ENCODE measurements at places on chromosomes 3 and 15.

DNA sequence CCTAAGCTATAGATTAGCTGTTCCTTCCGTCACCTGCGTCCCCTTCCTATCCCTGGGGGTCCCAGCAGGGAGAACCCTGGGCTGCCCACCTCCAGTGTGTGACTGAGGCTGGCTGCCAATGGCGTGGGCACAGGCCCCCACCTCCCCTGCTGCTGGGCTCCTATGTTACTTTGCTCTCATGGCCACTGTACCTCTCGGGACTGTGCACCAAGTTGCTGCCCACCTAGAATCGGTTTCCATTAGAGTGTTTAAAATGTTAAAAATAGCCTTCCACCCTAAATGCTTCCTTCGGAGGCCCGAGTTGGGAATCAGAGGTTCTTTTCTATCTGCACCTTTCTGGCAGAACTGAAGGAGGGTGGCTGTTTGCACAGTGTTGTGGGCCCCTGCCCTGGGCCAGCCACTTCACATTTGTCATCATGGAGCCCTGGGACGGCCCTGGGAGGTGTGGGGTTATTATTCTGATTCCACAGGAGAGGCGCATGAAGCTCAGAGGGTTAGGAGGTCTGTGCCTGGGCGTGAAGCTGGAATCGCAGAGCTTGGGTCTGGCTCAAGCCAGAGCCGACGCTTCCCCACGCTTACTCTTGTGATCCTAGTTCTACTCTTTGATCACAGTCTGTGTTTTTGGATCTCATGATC, 29.1 kb downstream of the IRAK2 start:
- DNase-seq: no peak

DNA sequence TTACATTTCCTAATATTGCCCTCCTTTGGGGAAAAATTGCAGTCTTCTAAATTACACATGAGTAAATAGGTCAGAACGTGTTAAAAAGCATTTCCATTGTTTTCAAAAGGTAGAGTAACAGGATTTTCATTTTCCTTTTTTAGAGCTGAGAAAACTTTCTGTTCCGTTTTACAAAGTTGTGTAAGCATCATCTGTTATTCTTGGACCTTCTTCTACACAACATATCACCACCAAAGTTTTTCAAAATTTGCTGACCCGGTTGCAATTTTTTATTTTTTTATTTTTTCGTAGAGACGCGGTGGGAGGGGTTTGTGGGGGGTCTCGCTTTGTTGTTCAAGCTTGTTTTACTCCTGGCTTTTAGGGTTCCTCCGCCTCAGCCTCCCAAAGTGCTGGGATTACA, 1.1 kb downstream of the CCDC39 start:
- no peak for DNase-seq

GRCh38 chr3:35292568-35292967, 346.8 kb upstream of the ARPP21 start:
- no peak for DNase-seq

GRCh38 chr3:43171748-43172147, 65.9 kb upstream of the POMGNT2 start:
- no peak for DNase-seq

GRCh38 chr15:99514306-99514705, 51.5 kb upstream of the MEF2A start:
- no peak for DNase-seq

GRCh38 chr3:36942638-36943248, 2.1 kb downstream of the TRANK1 start:
- DNase-seq: no peak

DNA sequence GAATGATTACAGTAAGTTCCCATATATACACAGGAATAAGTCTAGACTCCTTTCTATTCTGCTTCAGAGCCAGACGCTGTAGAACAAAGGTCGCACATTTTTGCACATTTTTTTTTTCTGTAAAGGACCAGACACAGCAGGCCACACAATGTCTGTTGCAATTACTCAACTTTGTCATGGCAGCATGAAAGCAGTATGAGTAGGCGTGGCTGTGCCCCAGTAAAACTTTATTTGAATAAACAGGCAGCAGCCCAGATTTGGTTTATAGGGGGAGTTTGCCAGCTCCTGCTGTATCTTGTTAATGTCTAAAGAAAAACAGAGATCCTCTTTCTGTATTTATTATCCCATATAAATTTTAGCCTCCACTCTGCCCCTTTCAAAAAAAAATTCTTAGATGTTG, 708.3 kb downstream of the FHIT start:
- no peak for DNase-seq

DNA sequence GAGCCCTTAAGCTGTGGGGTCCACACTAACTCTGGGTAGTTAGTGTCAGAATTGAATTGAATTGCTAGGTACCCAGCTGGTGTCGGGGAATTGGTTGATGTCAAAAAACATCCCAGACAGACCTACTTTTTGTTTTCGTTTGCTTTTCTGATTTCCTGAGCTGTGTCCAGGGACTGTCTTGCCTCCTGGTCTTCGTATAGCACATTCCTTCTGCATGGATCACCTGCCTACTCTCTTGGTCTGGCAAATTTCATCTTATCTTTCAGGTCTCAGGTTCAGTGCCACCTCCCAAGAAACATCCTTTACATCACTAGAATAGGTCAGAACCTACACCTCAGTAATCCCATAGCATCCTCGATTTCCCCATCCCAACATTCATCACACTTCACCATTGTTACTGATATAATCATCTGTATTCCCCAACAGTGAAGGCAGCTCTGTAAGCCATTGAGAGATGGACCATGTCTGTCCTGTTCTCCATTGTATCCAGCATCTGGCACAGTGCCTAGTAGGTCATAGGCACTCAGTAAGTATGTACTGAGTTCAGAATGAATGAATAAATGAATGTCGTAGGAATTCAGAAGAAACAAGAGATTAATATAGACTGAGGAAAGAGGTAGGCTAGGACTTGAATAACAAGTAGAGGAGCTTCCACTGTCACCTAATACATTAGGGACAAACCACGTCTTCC, 81.2 kb downstream of the ANP32A start:
- no peak for DNase-seq
